AG09309 (cell line): ENCODE measurements at places on chromosomes 7 and 10.

GRCh38 chr7:67301667-67302066 lies 305.0 kb downstream of the TYW1 start:
- no peak for DNase-seq

GRCh38 chr10:100983868-100984671 lies 3.2 kb downstream of the MRPL43 start:
- no peak for DNase-seq

DNA sequence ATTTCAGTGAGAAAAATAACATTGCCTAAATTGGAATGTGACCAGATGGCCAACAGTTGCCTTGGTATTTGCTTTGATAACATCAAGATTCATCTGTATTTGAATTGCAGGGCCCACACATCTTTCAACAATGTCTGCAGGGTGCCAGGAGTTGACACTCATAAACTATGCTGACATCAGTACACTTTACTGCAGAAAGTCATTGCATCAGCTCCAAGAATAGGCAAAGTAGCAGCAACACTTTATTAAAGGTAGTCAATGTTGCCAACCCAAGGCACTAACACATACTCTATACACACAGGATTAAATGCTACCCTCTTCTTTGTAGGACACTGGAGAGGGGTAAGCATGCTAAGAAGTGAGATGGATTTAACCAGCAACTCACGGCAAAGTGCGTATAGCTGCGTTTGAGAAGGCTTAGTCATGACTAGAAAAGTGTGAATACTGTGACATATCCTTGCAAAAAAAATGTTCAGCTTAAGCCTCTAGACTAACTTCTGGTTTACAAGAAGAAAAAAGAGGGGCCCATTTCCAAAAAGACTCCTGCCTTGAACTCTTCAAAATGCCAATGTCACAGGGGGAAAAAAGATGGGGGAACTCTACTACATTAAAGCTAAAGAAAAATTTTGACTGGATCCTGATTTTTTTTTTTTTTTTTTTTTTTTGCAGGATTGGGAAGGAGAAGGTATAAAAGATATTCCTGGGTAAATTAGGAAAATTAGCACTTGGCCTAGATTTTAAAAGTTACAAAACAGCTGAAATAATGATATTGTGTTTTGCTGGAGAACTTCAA lies 2.2 kb downstream of the BBIP1 start:
- peak; percentile 94 for DNase-seq

GRCh38 chr7:100689230-100690135 lies 4.6 kb downstream of the GIGYF1 start:
- DNase-seq = no peak

GRCh38 chr7:88789480-88790064 lies 6.0 kb downstream of the TEX47 start:
- DNase-seq = no peak

- DNase-seq = no peak
Measured at GRCh38 chr7:41881331-41882130, 178.6 kb upstream of the INHBA start.

- DNase-seq = no peak
Measured at GRCh38 chr7:123437447-123437995, 96.9 kb downstream of the IQUB start.

- DNase-seq = no peak
Measured at GRCh38 chr7:149753375-149754233, 19.8 kb downstream of the ZNF467 start.

DNA sequence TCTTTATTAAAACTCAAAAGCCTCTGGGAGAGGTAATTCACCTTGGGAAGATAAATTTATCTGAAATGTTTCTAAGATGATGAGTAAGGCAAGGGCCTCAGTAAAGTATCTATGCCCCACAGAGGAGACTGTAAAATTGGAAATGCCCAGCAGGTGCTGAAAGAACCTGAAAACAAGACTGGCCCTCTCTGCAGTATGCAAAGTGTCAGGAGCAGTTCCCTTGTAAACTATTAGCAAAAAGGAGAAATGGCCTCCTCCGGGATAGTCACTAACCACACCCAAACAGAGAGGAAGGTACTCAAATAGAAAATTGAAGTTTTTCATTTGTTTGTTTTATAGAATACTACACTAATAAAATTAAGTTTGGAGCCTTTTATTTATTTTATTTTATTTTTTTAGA lies 81.2 kb downstream of the FZD1 start:
- DNase-seq = no peak

GRCh38 chr10:69382382-69383117 lies 34.2 kb downstream of the TACR2 start:
- DNase-seq = peak; percentile 81

GRCh38 chr7:39733881-39734632 lies 110.7 kb downstream of the RALA start:
- no peak for DNase-seq

- no peak for DNase-seq
Measured at GRCh38 chr10:1737222-1738061, at the start of gene ADARB2. TSS of gene ADARB2 (minus strand) at chr10:1737525.

DNA sequence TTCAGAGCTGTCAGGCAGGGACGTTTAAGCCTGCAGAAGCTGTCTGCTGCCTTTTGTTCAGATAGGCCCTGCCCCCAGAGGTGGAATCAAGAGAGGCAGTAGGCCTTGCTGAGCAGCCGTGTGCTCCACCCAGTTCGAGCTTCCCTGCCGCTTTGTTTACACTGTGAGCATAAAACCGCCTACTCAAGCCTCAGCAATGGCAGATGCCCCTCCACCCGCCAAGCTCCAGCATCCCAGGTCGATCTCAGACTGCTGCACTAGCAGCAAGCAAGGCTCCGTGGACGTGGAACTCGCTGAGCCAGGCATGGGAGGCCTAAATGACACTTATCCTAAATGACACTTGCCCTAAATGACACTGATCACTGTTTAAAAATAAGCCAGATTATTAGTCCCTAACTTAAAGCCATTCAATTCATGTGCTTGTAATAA lies 6.8 kb upstream of the ASB15 start:
- no peak for DNase-seq

DNA sequence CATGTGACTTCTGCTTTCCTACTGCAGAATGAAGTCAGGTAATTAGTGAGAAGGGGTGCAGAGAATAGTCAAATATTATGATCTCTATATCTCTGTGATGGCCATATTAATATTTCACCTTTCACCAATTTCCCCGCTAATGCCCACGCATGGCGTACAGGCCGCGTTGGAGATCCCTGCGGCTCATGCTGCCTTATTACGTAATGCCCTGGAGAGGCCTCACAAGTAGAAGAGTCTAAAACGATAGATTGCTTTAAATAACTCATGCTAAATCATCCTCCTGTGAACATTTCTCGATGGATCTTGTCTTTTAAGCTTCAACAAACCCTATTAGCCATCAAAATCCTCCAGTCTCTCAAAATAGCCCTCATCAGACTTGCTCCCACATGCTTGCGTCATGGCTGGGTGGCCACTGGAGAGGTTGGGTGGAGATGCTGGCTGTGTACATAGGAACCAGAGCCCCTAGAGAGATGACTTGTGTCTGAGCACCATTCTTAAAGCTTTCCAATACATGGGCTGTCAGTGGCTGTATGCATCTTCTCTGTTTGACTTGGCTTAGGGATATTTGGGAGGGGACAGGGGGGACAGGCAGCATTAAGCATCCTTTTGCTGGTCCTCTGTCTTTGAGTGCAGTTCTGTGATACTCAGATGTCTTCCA lies 79.5 kb upstream of the INSYN2A start:
- DNase-seq = no peak

DNA sequence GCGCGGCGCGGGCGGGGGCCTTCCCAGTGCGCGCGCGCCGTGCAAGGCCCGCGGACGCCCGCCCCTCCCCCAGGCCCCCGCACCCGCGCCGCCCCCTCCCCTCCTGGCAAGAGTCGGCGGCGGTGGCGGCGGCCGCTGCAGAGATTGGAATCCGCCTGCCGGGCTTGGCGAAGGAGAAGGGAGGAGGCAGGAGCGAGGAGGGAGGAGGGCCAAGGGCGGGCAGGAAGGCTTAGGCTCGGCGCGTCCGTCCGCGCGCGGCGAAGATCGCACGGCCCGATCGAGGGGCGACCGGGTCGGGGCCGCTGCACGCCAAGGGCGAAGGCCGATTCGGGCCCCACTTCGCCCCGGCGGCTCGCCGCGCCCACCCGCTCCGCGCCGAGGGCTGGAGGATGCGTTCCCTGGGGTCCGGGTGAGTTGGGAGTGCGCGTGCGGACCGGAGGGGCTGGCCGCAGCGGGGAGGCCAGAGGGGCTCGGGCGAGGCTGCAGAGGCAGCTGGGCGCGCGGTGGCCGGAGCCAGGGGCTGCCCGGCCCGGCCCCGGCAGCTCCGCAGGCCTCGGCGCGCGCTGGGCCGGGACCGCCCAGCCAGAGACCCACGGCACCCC lies at the start of gene BMPR1A:
TSS of gene BMPR1A (plus strand) at position 109 of the 602 bp plus-strand sequence. CDS start 119,400 bp downstream, outside the sequence.
- peak; percentile 37 for DNase-seq

- no peak for DNase-seq
Measured at GRCh38 chr7:128027485-128027980, 3.7 kb downstream of the LRRC4 start.

DNA sequence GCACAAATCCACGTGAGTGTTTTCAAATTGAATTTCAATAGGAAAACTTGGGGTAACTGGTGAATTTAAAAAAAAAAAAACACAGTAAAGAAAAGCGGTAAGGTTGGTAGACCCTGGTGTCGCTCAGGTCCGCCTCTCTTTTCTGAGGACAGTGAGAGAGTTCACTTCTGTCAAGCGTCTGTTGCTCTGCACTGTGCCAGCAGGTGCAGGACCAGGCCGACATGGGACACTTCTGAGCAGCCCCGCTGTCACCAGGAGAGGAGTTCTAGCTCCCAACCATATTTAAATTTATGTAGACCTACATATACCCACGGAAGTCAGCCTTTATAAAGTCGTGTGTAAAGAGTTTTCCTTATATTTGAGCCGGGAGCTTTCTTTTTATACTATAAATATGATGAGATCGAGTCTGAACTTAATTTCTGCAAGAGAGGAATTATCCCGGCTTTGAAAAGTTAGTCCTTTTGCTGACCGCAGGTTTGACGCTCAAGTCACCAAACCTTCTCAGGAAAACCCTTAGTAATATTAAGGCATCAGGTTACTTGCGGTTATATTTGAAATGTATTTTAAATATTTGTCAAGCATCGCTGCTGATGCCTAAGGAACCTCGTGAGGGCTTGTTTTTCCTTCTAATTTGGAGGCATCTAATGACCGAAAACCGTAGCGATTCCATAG lies 531 bp downstream of the IKZF1 start:
- no peak for DNase-seq

GRCh38 chr10:48466611-48467240 lies 138.1 kb downstream of the ARHGAP22 start:
- DNase-seq = no peak

GRCh38 chr7:102721-103120 lies 89.7 kb upstream of the FAM20C start:
- DNase-seq = no peak

DNA sequence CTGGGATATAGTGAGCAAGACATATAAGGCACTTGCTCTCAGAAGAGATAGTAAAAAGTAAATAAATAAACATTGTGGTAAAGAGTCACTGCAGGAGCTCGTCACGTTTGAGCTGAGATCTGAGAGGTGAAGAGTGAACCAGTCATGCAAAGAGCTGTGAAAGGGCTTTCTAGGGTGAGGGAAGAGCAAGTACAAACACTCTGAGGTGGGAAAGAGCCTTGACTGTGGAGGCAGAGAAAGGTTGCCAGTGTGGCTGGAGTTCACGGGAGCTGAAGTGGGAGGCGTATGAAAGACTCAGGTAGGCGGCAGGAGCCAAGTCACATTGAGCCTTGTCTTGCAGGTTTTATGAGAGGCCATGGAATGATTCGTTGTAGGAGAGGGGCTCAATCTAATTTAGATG lies 141.0 kb downstream of the C1GALT1 start:
- no peak for DNase-seq

DNA sequence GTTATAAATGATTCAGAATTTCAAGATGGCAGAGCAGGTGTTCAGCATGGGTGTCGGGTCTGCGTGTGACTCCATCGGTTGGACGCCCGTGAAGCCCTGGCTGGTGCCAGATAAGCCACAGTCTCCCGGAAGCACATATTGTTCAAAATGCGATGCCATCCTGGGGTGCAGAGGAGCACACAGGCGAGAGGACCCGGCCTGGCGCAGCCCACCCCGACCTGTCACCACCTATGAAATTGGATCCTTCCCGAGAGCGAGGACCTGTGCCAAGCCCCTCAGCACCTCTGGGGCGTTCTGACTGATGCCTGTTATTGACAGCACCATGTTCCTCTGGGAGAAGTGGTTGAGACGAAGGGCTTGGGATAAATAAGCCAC lies 110.1 kb downstream of the ACTR3B start:
- no peak for DNase-seq

DNA sequence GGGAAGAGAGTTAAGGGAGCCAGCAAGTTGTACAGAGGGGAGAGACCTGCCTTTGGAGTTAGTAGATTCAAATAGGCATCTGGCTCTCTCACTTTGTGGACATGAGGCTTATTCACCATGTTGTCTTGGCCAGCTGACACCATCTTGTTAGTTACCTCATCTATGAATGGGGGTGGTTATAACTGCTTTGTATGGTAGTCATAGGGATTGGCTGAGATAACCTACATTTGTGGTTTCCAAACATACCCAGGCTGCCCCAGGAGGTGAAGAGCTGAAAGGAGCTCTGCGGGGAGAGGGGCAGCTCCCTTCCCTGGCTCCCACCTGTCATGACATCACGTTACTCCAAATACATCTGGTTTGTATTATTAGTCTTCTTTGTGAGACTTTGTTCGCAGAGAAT lies 393.3 kb upstream of the AUTS2 start:
- no peak for DNase-seq

DNA sequence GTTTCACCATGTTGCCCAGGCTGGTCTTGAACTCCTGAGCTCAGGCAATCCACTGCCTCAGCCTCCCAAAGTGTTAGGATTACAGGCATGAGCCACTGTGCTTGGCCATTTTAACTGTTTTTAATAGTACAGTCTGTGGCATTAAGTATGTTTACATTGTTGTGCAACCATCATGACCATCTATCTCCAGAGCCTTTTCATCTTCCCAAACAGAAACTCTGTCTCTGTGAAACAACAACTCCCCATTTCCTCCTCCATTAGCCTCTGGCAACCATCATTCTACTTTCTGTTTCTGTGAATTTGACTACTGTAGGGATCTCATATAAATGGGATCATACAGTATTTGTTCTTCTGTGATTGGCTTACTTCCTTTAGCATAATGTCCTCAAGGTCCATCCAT lies 48.3 kb upstream of the SEPHS1 start:
- DNase-seq = no peak

DNA sequence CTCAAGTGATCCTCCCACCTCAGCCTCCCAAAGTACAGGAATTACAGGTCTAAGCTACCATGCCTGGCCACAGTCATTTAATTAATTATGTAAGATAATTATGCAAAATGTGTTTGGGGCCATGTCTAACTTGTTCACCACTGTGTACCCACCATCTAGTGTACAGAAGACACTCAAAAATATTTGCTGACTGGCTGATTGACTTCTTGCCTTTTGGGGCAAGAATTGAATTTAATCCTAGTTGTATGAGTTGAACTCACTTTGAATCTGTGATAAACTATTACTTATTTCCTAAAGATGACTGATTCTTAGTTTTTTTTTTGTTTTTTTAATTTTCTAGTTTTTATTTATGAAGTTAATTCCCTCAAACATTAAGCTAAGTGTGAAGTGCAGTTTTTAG lies 15.8 kb upstream of the ZC3HAV1L start:
- no peak for DNase-seq

GRCh38 chr10:47021850-47022249 lies 110.6 kb downstream of the PTPN20 start:
- no peak for DNase-seq
